ENCODE measurements at places on chromosomes 11 and 22.

GRCh38 chr11:109075976-109076375, 346.0 kb upstream of the C11orf87 start:
- DNase-seq = no peak

DNA sequence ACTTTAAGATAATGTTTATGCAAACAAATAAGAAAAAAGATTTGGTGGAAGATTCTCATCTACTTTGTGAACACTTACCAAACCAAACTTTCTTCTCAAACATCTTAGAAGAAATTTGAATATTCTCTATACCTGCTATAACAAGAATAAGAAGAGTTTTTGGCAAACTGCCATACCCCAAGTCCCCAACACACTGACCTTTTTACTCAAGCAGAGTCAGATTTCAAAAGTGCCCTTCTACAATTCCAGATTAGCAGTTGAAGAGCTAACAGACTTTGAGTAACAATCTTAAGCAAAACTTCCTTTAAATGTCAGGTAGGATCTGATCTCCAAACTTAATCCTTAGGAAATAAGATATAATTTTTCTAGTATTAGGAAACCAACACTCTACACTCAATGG, 33.9 kb downstream of the TSG101 start:
- no peak for DNase-seq

DNA sequence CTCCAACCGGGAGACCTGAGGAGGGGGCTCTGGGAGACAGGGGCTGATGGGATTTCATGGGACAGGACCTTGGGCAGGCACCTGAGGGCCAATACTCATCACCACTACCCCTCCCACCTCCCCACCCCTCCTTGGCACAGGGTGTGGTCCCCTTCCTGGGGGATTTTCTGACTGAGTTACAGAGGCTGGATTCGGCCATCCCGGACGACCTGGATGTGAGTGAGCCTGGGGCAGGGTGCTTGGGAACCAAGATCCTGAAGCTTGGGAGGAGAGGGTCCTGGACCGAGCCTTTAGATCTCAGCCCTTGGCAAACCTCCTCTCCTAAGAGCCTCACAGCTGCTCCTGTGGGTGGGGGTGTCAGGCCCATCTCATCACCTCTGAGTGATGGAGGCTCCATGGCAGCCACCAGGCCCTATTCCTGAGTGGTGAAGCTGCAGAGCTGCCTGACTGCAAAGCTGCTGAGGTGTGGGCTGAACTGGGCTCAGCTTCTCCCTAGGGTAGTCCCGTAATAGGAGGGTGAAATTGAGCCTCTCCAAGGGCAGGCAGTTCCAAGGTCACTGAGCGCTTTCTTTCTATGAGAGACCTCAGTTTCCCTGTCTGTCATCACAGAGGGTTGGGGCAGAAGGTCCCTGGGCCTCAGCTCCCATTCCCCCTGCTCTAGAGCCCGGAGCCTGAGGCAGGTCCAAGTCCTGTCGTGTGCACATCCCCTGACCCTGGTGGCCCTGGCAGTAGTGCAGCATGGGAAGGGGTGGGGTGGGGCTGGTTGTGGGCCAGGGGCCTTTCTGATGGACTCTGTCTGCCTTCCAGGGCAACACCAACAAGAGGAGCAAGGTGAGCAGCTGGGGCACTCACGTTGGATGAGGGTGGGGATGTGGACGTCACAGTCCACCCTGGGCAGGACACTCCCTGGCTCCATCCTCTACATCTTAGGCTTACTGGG, 6.5 kb downstream of the RGL4 start:
- DNase-seq = no peak

- no peak for DNase-seq
Measured at GRCh38 chr11:134610116-134610910, 198.3 kb upstream of the B3GAT1 start.

- DNase-seq = no peak
Measured at GRCh38 chr11:119585043-119585781, 143.8 kb downstream of the NECTIN1 start.

- no peak for DNase-seq
Measured at GRCh38 chr11:122984186-122985011, 2.8 kb upstream of the BSX start.

- DNase-seq = no peak
Measured at GRCh38 chr11:84292955-84293354, 1006.8 kb upstream of the CCDC90B start.

- DNase-seq = no peak
Measured at GRCh38 chr22:32130464-32130863, 28.6 kb downstream of the C22orf42 start.

- DNase-seq = no peak
Measured at GRCh38 chr11:128697645-128698174, 3.8 kb downstream of the FLI1 start.

DNA sequence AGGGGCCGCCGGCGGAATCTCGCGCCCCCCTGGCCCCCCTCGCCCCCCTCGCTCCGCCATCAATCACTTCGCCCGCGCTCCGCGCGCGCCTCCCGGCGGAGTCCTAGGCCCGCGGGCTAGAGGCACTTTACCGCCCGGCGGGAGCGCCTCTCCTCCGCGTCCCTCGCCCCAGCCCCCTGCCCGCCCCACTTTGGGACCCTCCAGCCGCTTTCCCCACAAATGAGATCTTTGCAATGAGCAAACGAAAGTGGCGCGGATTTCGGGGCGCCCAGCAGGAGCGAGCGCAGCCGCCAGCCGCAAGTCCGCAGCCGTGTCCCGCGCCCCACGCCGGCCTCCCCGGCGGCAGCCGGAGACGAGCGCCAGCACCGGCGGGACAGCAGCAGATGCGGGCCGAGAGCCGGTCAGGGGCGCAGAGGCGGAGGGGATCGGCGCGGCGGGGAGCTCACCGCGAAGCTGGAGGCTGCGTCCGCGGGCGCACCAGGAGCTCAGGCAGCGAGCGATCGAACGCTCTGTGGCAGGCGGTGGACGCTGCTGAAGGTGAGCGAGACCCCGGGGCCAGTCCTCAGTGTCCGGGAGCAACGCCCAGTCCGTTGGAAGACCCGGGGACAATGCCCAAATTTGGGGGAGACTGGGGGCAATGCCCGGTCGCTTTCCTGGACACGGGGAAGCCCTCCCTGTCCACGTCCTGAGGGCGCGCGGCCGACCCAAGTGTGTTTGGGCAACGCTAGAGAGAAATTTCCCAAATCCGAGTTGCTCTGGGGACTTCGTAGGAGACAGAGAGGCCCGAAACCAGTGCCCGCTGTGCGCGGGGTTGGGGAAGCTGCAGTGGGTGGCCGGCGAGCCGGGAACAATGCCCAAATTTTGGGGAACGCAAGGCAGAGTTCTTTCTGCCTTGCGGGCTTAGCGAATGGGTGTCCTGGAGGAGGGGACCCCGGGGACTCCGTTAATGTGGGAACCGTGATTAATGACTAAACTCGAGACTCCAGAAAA, 1.5 kb upstream of the IGF2 start:
- DNase-seq = no peak

- peak; percentile 32 for DNase-seq
Measured at GRCh38 chr11:11731311-11732083, 109.7 kb upstream of the GALNT18 start.

- no peak for DNase-seq
Measured at GRCh38 chr22:20427104-20427944, 10.3 kb downstream of the SCARF2 start.

DNA sequence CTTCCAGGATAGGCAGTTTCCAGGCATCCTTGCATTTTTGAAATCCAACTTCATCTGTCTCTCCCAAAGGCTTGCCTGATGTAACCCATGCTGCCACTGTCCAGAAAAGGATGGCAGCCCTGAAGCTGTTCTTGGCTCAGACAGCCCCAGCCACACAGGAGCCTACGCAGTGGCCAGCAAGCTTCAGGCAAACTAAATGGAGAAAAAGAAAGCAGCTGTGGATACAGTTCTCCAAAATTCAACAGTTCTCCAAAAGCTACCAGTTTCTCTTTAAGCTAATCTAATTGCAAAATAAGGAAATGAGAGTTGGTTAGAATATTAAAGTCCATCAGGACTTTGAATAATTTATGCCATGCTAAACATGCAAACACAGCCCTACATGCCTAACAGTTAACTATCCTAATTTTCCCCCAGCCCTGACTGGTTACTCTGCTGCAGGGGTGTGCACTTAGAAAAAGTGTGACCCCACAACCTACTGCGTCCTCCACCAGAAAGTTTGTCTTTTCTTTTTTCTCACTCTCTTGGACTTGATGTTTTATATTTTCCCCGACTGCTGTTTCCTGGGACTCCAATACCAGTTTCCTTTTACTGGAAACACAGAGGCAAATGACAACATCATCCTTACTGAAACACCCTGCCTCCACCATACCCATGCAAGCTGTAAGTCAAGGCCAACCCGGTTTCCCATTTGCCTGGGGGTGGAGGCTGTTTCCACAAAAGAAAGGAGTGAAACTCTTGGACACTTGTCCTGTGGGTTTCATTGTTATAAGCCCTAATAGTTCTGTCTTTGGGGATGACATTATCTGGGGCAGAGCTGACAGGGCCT, 69.1 kb upstream of the OR5AN1 start:
- DNase-seq = no peak

DNA sequence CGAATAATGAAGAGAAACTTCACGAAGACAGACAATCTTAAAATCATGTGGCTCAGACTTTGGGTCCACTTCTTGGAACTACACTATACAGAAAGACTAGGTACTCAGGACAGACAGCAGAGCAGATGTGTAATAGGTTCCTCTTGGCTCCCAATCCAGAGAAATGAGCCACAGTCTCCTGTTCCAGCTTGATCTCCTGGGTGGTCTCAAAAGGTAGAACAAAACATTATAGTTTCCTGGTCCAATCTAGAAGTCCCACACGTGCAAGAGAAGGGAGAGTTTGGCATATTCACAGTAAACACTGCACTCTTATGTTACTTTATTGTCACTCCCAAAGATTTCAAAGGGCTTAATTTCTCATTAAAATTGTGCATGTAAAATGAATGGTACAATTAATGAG, 134.5 kb upstream of the FIBIN start:
- DNase-seq = no peak

GRCh38 chr11:66933531-66933930, 24.7 kb downstream of the PC start:
- no peak for DNase-seq

DNA sequence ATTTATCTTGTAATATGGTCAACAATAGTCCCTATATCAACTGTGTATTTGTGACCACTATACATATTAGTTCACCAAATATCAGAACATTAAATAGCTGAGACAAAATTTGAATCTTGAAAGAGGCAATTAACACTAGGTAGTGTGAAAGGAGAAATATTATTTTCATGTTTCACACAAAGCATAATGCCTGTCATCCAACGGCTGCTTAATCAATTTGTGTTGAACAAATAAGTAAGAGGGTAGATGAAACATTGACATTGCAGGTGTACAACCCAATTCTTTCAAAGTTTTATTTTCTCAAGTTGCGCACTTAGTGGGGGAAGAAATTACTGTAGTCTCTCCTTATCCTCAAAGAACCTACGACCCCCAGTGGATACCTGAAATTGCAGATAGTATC, 3.4 kb upstream of the OR8I2 start:
- DNase-seq = no peak

DNA sequence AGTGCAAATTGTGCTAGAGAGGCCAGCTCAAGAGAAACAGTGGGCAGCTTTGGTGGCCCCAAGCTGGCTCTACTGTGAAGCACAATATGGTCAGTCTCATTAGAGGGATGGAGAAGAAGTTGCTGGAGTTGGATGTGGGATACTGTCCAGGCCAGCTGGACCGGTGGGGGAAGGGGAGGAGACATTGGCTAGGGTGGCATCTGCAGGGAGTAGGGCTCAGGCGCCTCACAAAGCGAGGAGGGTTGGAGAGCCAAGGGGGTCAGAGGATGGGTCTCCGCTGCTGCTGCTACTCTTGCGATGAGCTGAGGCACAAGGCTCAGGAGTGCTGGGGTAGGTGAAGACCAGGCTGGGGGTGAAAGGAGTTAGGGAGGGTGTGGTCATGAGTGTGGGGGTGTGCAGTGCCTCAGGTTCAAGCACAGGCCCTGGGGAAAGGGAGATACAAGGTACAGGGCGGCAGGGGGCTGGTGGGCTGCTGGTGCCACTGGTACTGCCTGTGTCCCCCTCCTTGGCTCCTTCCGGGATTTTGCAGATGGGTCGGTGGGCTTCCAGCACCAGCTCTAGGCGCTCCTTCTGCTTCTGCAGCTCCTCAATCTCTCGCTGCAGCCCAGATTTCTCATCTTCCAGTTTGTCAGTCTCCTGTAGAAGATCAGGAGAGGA, 2.3 kb downstream of the CCDC85B start:
- no peak for DNase-seq

GRCh38 chr11:115503886-115504275, 334 bp downstream of the CADM1 start:
- DNase-seq = no peak

- no peak for DNase-seq
Measured at GRCh38 chr22:50018608-50019285, 6.2 kb upstream of the IL17REL start.

- DNase-seq = no peak
Measured at GRCh38 chr22:39725351-39726035, 154.9 kb downstream of the CACNA1I start.

GRCh38 chr11:105315287-105315686, 175.7 kb upstream of the CARD18 start:
- DNase-seq = no peak

- DNase-seq = no peak
Measured at GRCh38 chr11:86117001-86117711, 48.3 kb upstream of the PICALM start.

Data from AG09309 (cell line).